H7 (cell line): ENCODE measurements at places on chromosomes 1 and 21. TPM values are rescaled to one million over a fixed set of nuclear protein-coding genes. Genes with fewer than 3 reads are reported as not detected.
A peak's percentile ranks its signal among the peaks of the same experiment; 100 is the strongest.

DNA sequence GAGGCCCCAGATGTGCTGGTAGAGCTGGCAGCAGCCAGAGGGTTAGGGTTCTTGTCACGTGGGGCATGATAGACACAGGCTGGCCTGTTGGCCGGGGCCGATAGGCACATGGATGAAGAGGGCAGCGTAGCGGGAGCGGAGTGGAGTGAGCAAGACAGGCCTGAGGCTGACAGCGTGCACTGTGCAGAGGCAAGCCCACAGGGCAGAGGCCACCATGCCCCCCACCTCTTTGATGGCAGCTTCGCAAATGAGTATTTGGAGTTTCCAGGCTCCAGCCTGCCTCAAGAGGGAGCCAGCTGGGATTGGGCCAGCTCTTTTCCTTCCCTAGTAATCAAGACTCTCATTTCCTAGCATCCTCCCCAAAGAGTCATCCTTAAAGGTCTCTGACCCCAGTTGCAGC lies 43.5 kb downstream of the TMCC2 start:
- no peak for DNase-seq

- DNase-seq, result no peak
Measured at GRCh38 chr1:239982762-239983161, 108.9 kb upstream of the FMN2 start.

DNA sequence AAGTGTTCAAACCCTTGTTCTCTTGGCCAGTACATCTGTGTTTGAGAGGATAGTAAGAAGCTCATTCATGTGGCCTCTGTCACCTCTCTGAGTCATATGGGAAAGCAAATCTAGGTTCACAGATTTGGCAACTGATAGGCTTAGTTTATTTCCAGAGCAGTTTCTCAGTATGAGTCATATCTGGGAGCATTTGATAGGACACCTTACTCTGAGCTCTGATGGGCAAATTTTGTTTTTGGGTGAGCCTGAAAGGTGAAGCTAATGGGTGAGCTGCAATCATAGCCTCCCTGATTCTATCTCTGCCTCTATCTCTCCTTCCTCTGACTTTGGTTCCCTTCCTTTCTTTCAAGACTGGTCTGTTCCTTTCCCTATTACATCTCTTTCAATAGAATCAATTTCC lies 134.4 kb downstream of the S1PR1 start:
- DNase-seq, result no peak

GRCh38 chr1:48644190-48644900 lies 132.3 kb downstream of the BEND5 start:
- no peak for DNase-seq

DNA sequence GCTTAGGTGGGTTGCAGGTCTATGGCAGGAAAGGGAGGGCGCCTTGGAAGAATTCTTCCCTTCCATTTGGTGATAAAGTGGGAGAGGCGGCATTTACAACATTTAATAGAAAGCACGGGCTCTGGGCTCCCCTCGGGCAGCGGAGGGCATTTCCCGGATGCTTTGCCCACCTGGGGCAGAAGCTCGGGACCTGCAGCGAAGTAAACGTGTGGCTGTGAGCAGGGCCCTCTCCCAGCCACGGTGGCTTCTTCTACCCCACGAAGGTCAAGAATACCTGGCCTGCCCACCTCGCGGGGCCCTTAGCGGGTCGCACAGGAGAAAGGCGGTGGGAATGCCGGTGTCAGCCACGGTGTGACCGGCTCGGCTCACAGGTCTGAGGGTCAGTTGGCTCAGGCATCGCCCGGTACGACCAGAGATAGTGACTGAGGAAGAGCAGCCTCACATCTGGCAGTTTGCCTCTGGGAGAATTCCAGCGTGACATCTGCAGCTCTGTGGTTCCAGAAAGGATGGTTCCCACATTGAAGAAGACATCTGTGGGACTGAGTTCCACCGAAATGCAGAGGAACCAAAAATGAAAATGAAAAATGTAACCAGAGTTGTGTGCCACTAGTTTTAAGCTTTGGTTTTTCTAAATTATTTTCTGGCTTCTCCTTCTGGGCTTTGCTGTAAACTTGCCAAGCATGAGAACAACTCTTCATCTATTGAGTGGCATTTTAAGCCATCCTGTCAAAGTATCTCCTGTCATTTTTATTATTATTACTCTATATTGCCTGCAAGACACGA lies 720 bp upstream of the F3 start:
- DNase-seq, result peak; percentile 54

- no peak for DNase-seq
Measured at GRCh38 chr1:92030656-92031107, 897 bp downstream of the EPHX4 start.

GRCh38 chr1:219120624-219121544 lies 52.8 kb upstream of the LYPLAL1 start:
- no peak for DNase-seq

- no peak for DNase-seq
Measured at GRCh38 chr1:204104331-204105130, 31.6 kb downstream of the SOX13 start.

GRCh38 chr1:15384301-15384901 lies 25.3 kb upstream of the EFHD2 start:
- peak; percentile 88 for DNase-seq

DNA sequence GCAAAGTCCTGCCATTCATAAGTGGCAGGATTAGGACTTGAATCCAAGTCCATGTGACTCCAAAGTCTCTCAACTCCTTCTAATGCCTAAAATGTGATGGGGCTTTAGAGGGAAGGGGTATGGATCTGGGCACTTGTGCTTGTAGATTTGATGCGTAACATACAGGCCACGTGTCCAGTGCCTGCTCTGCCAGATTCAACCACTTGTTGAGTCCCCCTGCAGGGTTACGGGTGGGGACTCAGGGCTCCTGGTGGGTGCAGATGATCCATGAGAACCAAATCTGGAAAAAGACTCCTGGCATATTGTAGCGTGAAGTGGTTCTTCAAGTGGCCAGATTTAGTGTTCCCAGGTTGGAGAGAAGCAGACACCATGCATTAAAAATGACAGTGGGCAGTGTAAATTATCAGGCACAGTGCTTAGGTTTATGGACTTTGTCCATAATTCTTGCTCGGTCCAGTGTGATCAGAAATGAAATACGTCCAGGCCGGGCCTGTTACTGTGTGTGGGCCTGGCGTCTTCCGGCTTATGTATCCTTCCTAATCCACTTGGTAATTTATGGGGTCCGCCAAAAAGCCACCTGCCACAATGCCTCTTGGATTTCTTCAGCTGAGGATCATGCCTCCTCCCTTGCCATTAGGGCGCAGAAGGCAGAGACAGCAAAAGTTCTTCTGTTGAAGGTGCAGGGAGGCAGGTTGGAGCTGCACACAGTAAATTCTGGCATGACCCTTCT lies 51.2 kb upstream of the LRP8 start:
- DNase-seq, result peak; percentile 7

DNA sequence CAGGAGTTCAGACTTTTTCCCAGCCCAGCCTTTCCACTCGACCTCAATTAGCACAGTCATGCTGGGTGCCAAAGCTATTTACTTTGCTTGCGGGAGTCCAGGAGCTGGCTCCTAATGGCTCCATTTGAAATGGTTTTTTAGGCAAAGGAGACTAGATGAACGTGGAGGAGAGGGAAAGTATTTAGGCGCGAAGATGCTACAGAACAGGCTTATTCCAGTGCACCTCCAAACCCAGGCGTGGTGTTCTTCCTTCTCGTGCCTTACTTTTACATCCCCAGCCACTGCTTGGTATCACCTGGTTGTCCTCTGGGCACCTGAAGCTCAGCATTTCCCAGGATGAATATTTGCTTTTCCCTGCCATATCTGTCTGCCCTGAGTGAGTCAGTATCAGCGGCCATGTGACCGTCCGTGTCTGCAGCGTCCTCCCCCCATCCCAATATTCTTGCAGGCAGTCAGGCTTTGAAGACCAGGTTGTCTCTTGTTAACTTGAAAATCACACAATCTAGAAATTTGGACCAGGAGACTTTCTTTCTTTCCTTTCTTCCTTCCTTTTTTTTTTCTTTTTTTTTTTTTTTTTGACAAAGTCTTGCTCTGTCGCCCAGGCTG lies 198.5 kb downstream of the DYRK1A start:
- no peak for DNase-seq

GRCh38 chr1:244041466-244042120 lies 9.5 kb upstream of the ZBTB18 start:
- DNase-seq, result no peak

DNA sequence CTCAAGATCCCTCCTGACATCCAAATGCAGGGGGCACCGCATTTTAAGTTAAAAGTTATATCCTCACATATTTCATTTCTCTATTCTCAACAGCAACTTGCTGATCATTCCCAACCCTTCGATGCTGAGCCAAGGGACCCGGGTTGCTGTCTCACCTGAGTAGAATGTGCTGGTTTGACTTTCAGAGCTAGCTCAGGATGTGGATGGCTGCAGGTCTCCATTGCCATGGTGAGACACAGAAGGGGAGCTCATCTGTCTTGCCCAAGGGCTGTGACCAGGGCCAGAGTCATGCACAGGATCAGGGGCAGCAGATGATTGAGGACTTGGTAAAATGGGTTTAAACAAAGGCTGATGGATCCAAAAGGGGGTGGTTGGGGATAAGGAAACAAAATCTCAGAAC lies 112.1 kb downstream of the HMGB4 start:
- no peak for DNase-seq

GRCh38 chr1:16012590-16013219 lies 5.1 kb downstream of the HSPB7 start:
- peak; percentile 99 for DNase-seq

GRCh38 chr1:235640580-235640979 lies 9.0 kb downstream of the GNG4 start:
- DNase-seq, result no peak

DNA sequence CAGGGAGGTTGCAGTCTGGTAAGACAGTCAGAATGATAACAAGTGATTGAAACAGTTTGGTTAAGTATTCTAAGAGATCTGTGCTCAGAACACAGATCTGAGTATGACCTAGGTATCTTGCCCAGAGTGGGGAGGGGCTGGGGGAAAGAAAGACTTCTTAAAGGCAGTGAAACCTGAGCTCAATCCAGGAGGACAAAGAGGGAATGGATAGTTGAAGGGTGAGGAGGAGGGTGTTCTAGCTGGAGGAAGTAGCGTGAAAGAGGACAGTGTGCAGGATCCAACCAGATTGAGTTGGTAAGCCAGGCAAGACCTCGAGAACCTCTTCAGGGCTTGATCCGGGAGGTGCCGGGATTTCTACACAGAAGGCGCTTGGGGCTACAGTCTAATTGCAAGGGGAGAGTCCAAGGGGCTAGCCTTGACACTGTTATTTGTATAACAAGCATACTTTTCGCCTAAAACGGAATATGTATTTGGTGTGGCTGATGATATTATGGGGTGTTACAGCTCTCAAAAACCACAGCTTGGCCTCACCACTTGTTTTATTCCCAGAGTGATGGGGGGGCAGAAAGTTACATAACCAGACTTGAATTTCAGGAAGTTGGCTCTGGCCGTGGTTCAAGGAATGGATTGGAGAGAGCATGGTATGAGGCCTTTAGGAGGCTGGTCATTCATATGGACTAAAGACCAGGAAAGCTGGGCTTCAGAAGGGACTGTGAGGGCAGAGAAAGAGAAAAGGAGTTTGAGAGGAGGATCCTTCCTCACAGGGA lies 19.1 kb downstream of the RCSD1 start:
- peak; percentile 39 for DNase-seq

DNA sequence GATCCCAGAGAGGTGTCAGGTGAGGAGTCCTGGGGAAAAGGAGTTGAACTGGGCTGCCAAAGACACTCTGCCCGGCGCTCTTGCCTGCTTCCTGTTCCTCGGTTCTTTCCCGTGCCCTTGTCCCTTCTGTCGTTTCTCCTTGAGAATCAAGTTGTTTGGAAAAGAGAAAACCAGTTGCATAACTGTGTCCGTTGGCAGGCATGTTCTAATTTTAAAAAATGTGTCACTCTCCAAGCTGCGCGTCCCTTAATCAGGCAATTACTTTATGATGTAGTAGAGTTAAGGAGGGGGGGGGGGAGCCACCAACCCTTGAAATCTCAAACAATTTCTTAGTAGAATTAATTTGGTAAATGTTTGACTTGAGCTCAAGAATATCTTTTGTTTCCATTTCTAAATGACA lies 105.9 kb upstream of the IGSF21 start:
- no peak for DNase-seq

DNA sequence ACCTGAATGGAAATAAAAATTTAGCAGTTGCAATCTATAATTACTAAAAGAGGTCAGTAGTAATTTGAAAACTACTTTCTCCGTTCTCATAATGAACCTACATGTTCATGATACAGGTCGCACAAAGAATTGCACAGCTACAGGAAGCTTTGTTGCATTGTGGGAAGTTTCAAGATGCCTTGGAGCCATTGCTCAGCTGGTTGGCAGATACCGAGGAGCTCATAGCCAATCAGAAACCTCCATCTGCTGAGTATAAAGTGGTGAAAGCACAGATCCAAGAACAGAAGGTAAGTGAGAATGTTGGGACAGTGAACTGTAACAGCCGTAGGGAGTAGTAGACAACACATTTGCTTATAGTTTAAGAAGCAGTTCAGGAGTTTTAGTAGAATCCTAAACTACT lies 68.8 kb upstream of the BMP8A start:
- DNase-seq, result no peak

DNA sequence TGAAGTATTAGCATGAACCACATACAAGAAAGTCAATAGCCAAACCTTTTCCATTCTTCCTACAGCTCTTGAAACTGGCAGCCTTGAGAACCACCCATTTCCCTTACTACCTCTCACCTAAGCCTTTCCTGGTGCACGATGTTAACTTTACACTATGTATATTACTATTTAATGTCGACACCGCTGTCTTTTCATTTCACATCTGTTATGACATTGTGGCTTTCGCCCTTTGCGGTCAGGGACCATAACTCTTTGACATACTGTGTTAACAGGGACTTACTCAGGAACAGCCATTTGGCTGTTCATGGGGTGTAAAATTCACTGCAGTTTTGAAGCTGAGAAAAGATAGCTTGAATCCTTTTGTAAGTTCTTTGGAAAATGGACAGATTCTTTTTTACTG lies 21.1 kb upstream of the GPR88 start:
- DNase-seq, result no peak

- DNase-seq, result no peak
Measured at GRCh38 chr1:244365809-244366208, 85.9 kb downstream of the ADSS2 start.

DNA sequence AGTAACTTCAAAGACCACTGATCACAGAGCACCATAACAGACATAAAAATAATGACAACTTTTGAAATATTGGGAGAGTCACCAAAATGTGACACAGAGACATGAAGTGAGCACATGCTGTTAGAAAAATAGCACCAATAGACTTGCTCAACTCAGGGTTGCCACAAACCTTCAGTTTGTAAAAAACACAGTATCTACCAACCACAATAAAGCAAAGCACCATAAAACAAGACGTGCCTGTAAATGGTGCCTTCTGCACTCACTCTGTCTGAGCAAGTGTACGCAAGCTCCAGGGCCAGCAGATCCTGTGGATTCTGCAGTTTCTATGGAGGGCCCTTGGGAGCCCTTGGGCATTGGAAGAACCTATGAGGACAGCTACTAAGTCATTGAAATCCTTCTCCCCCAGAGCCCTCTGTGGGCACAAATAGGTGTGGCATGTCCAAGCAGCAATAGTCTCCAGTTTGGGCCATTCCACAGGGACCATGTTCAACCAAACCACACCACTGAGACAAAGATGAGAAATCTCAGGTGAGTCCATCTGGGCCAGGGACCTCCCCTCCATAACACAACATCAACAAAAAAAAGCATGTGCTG lies 116.9 kb upstream of the RAB4A start:
- DNase-seq, result no peak

Gene UQCRHL
- total RNA-seq, result 9.3 and 14.5 TPM in 2 replicates

Gene BEST4
- total RNA-seq, result 0.80 and 1.4 TPM in 2 replicates

Gene NR1I3
- total RNA-seq, result not detected in 2 replicates

Gene SELL
- not detected in 2 replicates for total RNA-seq

Gene KIF21B
- total RNA-seq, result 12.7 and 14.1 TPM in 2 replicates

Gene RSRP1
- 62.4 and 92.4 TPM in 2 replicates for total RNA-seq

Gene ZNF670
- total RNA-seq, result 16.4 and 28.7 TPM in 2 replicates

Gene TMCC2
- 13.6 and 19.3 TPM in 2 replicates for total RNA-seq
